Stimulated activated CD8-positive, alpha-beta memory T cell treated with anti-CD3 and anti-CD28 coated beads, Interleukin-7, amount 100 ng/mL, for 1 hour (primary cell): ENCODE measurements at places on chromosomes 3 and 15.

- DNase-seq = no peak
Measured at GRCh38 chr3:49025793-49026520, 3.2 kb downstream of the IMPDH2 start.

DNA sequence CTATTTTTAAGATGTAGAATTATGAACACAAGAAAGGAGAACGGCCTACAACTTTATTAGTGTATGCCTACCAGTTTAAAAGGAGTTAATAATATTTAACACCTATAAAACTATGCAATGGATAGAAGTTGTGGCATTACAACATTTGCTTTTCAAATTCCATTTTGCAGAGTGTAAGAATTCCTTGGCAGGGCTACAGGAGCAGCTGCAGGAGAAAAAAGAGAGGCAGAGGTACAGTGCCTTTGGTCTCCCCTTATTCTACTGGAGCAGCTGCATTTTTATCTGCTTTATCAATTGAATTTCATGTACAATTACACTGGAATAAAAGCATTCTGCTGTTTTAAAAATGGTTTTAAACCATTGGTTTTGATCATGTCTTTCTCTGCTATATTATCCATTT is 145.7 kb upstream of the KCNH8 start:
- no peak for DNase-seq

GRCh38 chr3:171784387-171784786 is 25.9 kb downstream of the PLD1 start:
- no peak for DNase-seq

GRCh38 chr15:70873232-70874054 is 18.8 kb downstream of the THAP10 start:
- DNase-seq = no peak

DNA sequence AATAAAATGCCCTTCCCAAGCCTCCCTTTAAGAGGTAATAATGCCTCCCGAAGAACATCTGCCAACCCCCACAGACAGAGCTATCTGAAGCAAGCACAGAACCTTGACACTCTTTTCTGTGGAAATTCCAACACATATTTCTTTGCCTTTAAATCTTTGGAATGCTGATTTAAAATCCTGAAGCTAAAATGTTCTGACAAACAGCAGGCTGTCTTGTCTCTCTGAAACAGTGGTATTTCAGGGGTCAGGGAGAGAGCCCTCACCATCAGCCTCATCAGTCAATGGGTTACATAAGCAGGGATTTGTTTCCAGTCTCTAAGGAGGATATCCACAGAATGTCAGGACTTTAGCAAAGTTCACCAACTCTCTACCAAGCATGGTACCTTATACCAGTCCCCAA is 27.8 kb upstream of the ARHGEF3 start:
- no peak for DNase-seq

DNA sequence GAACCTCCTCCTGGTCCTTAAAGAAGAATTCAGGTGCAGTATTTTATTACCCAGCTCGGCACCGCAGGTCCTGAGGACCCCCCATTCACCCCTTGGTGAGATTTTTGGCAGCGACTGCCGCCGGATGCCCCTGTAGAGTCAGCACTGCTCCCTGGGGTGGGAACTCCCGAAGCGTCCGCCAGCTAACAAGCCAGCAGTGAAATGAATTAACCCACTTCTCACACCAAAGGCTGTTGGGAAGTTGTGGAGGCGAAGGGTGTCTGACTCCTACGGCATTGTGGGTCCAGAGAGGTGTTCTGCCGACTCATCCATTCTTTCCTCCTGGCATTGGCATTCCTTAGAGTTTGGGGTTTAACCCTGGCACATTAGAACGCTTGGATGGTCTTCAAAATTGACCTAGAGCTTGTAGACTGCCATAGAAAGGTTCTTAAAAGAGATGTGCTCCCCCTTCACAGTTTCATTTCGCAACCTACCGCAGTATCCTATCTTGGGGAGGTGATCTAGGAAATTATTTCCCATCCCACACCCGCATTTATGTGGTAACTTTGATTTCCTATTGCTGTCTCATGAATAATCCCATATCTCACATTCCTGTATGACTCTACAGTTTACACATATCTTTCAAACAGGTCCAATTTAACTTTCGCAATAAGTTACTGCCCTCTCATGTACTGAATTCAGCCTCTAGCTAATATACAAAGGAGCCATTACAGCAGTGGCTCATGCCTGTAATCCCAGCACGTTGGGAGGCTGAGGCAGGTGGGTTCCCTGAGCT is 879 bp upstream of the EIF5A2 start:
- DNase-seq = no peak

DNA sequence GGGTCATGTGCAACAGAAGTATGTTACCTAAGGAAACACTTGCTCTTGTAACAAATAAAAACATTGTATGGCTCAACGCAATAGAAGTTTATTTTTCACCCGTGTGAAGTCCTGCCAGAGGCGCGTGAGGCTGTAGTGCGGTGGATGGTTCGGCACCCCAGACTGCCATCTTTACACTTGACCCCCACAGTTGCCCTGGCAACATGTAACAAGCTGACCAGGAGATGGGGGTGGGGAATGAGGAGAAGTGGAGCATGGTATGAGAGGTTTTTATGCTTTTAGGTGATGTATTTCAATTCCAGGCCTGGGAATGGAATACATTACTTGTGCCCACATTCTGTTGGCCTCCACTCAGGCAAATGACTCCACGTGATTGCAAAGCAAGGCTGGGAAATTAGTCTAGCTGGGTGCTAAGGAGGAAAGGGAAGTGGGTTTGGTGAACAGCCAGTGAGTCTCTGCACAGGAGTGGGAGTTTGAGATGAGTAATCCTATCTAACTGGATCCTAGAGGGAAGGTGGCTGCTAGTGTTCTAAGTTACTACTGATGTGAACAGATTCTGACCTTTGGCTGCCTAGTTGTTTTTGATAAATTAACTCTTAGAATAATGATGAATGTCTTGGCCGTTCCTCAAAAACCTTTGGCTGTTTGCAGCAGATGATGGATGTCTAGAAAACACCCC is 33.8 kb upstream of the GREM1 start:
- no peak for DNase-seq

DNA sequence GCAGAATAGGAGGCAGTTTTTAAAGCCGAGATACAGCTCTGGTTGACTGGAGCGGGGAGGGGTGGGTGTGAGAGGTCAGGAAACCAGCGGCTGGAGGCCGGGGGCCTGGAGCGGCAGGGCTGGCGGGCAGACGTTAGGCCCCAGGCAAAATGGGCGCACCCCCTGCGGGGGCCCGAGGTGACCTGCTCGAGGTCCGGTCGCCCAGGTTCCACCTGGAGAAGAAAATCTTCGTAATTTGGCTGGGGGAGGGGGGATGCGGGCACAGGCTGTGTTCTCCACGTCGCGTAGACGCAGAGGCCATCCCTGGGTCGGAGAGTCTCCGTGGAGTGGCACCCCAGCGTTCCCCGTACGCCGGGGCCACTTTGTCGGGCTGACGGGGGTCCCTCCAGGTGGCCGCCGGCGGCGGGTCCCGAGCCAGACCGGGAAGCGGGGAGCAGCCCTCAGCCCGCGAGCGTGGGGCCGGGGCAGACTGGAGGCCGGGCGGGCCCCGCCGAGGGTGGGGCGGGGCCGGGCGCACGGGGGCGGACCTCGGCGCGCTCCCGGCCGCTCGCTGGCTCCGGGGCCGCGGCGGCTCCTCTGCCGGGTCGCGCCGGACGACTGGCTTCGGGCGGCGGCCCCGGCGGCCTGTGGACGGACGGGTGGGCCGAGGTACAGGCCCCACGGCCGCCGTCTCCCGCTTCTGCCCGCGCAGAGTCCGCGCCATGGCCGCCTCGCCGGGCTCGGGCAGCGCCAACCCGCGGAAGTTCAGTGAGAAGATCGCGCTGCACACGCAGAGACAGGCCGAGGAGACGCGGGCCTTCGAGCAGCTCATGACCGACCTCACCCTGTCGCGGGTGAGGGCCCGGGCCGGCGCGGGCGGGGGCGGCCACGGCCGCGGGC is at the start of gene CRTC3:
Gene CRTC3, plus strand, starts transcription at position 553 of the 879 bp plus-strand sequence. Its CDS starts 149 bp downstream, at position 702.
- DNase-seq = no peak

GRCh38 chr3:108420926-108421325 is 89.5 kb downstream of the MYH15 start:
- no peak for DNase-seq

DNA sequence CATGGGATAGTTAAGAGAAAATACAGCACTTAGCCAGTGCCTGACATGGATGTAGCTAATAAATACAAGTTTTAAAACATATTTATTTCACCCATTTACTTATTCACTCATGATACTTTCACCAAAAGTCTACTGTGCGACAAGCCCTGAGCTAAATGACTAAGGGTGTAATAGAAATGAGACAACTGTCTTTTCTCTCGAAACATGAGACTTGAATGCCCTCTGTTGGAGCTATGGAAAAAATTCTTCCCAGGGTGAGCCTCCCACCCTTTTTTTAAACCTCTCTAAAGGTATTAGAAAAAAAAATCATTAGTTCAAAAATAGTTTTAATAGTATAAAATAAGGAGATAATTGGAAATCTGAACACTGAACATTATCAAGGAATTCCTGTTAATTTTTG is 24.3 kb upstream of the RPL14 start:
- DNase-seq = no peak

- no peak for DNase-seq
Measured at GRCh38 chr3:121481106-121481880, 64.5 kb downstream of the POLQ start.

DNA sequence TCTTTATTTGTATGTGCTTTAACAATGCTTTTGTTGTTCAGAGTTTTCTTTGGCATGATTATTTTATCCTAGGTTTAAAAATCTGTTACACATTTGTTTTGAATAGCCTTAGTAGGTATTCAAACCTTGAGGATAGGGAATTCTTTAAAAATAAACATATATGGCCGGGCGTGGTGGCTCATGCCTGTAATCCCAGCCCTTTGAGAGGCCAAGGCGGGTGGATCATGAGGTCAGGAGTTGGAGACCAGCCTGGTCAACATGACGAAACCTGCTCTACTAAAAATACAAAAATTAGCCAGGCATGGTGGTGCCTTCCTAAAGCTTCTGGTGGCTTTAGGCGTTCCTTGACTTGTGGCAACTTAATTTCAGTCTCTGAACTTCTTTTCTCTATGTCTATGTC is 743.3 kb upstream of the EPHA6 start:
- no peak for DNase-seq
